ENCODE measurements at places on chromosomes 16 and 17.

DNA sequence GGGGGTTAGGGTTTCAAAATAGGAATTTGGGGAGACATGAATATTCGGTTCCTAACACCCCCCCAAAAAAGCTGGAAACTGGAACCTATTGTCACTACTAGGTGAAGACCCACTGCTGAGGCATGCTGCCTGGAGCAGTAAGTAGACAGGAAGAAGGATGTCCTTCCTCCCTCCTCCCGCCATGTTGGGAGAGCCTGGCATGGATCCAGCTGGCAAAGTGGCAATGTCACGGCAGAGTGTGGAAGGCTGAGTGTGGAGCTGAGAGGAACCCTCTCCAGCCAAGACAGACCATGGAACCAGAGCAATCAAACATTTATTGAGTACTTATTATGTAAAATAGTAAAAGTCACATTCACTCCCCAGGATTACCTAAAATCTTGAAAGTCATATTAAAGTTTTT, 49.0 kb downstream of the CCDC182 start:
- no peak for DNase-seq

DNA sequence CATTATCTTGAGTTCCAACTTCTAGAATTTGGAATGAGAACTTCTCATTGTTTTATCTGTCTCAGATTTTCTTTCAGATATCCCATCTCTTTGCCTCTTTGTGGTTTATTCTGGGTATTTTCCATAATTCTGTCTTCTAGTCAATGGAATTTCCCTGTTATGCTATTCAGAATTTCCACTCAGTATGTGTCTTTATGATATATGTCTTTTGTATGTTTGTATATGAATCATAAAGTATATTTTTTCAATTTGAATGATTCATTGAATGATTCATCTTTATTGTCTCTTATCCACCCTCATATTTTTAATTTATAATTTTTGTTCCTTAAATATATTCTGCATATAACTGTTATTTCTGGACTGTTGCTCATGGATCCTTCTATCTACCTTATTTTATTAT, 729.7 kb upstream of the GOT2 start:
- peak; percentile 3 for DNase-seq

DNA sequence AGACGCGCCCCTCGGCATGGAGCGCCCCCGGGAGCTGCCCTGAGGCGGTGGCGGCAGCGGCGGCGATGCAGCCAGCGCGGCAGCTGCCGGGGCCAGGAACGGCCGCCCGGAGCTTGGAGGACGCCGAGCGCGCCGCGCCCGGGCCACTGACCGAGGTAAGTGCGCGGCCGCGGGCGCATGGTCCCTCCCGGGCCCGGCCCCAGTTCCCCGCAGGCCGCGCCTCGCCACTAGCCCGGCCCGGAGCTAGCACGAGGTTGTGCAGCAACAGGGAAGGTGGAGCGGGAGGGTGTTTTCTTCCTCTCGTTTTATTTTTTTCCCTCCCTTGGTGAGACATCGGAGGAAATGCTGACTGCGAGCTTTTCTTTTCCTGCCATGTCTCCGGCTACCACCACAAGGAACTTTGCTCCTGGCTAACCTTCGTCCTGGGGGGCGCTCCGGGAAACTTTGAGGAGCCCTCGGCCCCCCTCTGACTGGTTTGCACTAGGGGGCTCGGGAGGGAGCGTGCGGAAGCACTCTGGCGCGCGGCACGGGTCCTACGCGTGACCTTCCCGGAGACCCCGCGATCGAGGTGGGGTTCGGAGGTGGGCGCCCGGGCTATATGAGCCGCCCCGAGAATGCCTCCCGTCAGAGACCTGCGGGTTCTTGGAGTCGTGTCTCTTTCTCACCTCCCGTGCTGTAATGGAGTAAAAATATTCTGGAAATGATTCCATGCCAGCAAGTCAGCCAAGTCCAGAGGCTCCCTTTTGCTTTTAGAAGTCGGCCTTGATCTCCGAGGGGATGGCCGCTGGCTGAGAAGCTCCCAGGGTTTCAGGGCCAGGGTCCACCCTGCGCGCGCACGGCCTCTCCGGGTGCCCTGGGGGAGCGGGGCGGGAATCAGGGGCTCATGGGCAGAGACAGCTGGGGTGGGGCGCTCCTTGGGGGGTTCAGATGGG, 868 bp downstream of the KCNJ12 start:
- DNase-seq, result peak; percentile 16

DNA sequence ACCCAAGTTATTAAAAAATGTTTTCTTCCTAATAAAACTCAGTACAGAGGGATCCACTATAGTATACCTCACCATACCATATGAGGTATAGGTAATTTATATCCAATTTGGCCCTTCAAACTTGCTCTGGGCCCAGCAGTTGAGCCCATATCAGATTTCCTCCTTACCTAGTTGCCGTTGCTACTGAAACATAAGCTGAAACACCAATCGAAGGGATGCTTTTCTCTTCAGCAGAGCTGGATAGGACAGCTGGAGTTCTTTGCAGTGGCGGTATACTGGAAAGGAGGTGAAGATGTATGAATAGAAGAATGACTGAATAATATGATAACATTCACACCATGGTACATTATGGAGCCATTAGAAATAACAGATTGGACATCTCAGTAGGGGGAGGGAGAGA, 42.7 kb downstream of the TNRC6C start:
- DNase-seq, result peak; percentile 30

- DNase-seq, result no peak
Observed at GRCh38 chr17:29567304-29567553, 392 bp upstream of the ABHD15 start.
